ENCODE measurements at places on chromosomes 13 and 19. TPM values are rescaled to one million over a fixed set of nuclear protein-coding genes. Genes with fewer than 3 reads are reported as not detected.
A peak's percentile ranks its signal among the peaks of the same experiment; 100 is the strongest.

CCL25 gene
- total RNA-seq = not detected

DNA sequence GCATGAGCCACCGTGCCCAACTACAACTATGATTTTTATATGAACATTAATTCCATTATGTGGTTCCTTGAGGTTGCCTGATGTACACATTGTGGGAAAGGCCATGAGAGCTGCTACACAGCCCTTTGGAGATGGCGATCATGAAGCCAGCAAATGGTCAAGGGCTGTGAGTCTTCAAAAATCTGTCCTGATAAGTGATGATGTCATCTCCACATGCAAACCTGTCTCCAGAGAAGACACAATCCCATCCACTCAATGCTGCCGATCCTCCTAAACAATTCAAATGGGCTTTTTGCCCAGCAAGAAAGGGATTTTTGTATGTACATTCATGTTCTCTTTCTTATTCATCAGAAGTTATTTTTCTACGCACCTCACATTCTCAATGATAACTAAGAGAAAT lies 17.6 kb downstream of the SIGLEC7 start:
- no peak for DNase-seq

- DNase-seq = no peak
Observed at GRCh38 chr19:18440936-18441803, 3.2 kb upstream of the ISYNA1 start.

TMIGD2 gene
- total RNA-seq = not detected

DNA sequence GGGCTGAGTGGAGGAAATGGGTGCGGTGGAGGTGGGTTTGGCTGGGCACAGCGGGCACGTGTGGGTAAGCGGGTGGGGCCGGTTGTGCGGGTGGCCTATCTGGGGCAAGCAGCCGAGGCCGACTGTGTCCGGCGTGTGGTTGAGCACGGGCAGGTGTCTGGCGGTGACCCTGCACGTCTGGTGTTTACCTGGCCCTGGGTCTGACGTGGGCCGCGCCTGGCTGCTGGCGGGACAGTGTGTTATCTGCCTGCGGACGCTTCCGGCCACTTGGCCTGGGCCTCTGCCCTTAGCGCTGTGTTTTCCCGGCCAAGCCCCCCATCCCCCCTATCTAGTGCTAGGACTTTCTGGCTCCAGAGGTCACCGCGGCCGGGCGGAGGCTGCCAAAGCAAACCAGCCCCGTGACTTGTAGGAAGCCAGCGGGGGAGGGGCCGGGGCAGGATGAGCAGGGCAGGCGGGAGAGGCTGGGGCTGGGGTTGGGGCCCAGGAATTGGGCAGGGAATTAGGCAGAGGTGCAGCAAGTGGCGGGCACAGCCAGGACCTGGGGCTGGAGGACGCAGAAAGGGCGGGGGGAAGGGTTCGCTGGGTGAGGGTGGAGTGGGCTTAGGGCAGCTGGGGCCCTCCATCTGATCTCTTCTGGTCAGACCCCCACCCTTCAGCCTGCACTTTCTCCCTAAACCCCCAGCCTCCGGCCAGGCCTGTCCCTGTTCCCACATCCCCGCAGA lies 534 bp upstream of the HPN start:
- DNase-seq = peak; percentile 95

DNA sequence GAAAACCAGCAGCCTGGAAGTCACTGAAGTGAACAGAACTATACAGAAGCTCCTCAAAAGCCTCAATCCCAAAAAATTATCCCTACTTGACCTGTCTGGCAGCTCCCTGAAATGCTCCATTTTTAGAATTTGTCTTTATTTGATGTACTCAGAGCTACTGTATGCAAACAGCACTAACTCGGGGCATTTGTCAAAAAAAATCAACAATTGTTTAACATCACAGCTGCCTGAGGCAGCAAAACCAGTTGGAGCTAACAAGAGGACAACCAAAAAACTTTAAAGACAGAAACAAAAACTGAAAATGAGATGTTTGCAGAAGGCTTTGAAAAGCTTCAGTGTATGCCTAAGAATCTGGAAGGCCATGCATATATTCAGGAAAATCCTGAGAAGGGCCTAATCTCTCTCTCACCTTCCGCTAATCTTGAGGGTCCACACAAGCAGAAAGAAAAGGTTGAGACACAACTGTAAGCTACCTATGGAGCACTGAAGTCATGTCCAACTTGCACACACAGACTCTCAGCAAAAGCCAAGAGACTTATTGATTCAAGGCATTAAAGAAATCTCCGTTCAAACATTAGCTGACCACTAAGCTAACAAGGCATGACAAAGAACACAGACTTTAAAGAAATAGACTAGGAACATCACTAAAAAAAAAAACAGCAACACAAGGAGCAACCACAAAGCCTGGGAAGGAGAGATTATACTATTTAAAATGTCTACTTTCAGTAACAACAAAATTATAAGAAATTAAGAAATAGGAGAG lies 16.1 kb downstream of the VWA8 start:
- DNase-seq = no peak

DNA sequence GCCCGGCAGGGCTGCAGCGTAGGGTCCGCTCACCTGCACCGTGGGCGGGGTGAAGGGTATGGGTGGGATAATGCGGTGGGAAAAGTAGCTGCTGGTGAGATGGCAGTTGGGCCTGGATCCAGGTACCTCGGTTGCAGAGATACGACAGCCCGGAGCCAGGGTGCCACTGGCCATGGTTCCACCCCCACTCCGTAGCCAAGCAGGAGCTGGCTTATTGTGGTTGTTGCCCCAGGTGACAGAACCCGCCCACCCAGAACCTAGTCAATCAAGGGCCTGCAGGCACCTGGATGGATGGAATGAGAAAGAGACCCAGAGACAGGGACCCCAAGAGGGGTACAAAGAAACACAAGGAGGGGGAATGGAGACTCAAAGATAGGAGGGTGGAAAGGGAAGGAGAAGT lies 3.5 kb upstream of the LHB start:
- DNase-seq = no peak

- DNase-seq = no peak
Observed at GRCh38 chr13:96575423-96576320, 418.6 kb downstream of the OXGR1 start.

DNA sequence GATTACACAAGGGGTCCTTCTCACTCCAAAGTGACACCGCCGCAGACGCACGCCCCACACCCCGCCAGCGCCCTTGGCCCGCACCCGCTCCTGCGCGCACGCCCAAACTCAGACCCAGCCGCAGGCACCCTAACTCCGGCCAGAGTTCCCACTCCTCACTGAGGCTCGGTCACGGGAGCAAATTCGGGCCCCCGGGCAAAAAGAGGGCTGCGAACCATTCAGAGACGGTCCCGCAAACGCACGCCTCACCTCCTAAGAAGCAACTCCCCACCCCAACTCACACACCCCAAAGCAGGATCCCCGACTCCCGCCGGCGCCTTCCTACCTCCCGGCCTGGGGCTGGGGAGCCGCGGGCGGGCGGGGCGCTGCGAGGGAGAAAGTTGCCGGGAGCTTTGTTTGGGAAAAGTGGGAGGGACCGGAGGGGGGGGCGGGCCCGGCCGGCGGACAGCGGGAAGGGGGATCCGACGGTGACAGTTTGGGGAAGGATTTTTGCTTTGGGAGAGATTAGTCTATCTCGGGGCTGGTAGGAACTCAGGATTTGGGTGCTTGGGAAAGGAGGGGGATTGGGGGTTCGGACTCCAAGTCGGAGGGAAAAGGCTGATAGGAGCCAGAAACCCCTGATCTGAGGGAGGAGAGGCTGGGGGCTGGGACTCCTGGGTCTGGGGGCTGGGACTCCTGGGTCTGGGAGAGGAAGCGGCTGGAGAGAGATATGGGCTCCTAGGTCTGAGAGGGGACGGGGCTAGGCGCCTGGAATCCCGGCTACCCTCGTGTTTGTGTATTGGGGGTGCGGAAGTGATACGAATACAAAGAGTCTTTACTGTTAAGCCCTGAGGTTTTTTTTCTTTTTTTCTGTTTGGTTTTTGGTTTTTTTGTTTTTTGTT lies at the start of gene TEAD2:
TEAD2 (minus strand) TSS at position 369 of the 881 bp plus-strand sequence. CDS start 2,341 bp downstream, outside the sequence.
- peak; percentile 86 for DNase-seq

- DNase-seq = no peak
Observed at GRCh38 chr13:77372275-77372674, 45.4 kb upstream of the MYCBP2 start.

SIGLECL1 gene
- total RNA-seq = not detected

DNA sequence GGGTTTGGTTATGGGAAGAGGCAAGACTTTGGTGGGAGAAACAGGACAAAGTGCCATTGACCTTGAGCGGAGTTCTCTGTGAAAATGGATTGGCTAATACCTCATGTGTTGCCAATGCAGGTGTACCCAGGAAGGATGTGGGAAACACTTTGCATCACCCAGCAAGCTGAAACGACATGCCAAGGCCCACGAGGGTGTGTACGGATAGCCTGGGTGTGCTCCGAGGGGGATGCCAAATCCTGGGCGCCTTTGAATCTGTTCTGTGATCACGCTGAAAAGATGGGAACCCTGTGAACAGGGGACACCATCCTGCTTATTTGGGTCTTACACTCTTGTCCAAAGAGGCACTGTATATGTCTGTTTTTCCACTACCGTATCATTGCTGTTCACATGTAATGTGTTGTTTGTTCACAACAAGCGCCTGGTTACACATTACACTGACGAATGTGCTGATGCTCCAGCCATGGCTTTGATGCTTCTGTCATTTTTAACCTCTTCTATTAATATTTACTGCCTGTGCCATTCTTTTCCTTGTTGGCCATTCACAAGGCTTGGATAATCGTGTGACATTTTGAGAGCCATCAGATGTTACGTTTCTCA lies 8.3 kb downstream of the GTF3A start:
- DNase-seq = no peak

DNA sequence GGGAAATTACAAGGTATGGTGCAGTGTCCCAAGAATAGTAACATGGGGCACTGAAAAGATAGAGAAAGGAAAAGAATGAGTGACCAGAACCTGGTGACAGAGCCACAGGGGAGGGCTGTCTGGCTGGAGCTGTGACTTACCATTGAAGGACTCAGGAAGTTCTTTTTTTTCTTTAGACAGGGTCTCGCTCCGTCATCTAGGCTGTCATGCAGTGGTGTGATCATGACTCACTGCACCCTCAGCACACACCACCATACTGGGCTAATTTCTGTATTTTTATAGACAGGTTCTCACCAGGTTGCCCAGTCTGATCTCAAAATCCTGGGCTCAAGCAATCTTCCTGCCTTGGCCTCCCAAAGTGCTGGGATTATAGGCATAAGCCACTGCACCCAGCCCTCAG lies 8.8 kb upstream of the CPB2 start:
- no peak for DNase-seq

DNA sequence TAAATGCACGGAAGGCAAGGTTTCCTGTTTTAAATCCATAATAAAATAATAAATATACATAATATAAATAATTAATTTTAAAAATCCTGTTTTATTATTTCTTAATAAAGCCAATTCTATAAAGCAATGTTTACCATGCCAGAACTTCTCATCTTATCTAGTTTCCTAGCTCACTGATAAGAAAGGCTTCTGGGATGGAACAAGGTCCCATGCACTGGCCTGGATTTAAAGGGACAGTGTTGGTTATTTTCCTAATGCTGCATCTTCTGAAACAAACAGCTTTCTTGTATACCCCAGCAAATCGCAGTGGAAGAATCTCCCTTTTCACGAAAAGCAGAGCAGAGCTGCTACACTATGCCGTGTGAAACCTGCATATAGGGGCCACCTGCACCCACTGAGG lies 68.8 kb downstream of the LNX2 start:
- DNase-seq = no peak

GRCh38 chr19:3768015-3768747 lies 3.8 kb downstream of the RAX2 start:
- no peak for DNase-seq

- no peak for DNase-seq
Observed at GRCh38 chr13:71659404-71659803, 207.6 kb downstream of the DACH1 start.

DNA sequence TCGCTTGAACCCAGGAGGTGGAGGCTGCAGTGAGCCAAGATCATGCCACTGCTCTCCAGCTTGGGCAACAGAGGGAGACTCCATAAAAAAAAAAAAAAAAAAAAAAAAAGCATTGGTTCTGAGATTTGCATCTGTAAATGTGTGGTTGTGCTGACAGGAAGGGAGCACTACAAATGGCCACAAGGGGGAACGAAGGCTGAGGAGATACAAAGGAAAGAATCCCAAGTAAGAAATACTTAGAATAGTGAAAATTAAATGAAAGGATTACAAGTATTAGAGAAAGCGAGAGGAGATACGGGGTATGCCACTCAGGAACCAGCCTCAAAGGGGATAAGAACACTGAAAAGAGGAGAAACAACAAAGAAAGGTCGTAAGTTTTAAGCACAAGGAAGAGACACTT lies 284.9 kb downstream of the KLF12 start:
- no peak for DNase-seq

GRCh38 chr13:107941345-107942029 lies 273.8 kb downstream of the LIG4 start:
- no peak for DNase-seq

- no peak for DNase-seq
Observed at GRCh38 chr13:42396901-42397655, 125.1 kb downstream of the AKAP11 start.

GRCh38 chr13:38490657-38491056 lies 141.0 kb downstream of the UFM1 start:
- DNase-seq = no peak

GTPBP3 gene
- 10.8 TPM for total RNA-seq

DNA sequence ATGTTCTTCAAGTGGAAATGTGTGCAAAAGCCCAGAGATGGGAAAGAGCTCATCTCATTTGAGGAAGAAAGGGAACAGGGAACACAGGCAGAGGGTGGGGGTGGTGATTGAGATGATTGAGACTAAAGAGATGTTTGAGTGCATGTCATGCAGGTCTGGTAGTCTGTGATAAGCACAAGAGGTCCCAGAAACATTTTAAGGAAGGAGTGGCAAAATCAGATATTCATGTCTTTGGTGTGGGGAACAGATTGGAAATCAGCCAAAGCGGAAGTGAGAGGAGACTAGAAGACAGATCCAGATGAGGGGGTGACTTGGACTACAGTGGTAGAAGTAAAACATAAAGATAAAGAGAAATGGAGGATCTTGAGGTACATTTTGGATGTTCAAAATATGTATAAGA lies 39.4 kb upstream of the DACH1 start:
- no peak for DNase-seq

DNA sequence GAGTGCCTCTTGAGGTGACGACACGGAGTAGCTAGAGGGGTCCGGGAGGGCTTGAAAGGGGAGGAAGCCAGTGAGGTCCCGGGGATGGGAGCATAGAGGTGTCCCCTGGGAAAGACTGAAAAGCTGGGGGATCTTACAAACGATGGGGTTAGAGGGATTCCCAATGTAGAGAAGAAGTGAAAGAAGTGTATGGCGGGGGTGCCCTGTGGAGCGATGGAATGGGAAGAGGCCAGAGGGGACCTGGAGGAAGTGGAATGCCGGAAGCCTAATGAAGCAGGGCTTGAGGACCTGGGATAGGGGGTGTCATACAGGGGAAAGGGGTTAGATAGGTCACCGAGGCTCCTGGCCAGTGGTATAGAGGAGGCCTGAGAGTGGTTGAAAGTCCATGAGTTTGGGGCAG lies 580 bp downstream of the AP2A1 start:
- no peak for DNase-seq

DNA sequence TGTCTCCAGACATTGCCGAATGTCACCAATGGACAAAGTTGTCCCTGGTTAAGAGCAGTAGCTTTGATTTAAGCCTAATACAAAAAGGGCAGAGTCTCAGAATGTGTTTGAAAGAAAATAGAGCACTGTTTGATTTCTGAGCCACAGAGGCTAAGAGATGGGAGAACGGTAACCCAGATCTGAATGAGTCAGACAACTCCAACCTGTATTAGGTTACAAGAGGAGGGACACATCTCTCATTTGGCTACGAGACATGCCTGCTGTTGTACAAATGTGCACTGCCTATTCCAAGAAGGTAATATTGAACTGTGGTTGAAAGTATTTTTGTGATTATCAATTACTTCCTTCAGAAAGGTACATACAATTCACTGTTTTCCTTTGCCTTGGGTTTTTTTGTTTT lies 4.9 kb upstream of the HSPH1 start:
- DNase-seq = no peak
